ENCODE measurements at places on chromosomes 2 and 18.
A peak's percentile ranks its signal among the peaks of the same experiment; 100 is the strongest.

GRCh38 chr2:39476524-39476923, 39.4 kb upstream of the MAP4K3 start:
- no peak for DNase-seq

DNA sequence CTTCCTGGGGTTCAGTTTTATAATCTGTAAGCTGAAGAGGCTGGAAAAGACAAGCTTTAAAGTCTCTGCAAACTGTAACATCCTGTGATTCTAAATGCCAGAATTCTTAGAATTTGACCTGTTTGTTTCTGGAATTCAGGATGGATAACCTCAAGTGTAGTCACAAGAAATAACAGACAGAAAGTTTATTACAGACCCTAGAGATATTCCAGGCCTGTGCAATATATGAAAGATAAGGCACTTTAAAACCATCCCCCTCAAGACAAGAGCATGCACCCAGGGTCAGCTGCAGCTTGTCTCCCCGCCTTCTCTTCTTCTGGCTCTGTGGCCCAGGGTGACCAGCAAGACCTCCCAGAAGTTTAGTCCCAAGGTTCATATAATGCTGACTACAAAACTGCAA, 298.7 kb upstream of the ACVR2A start:
- DNase-seq = no peak

DNA sequence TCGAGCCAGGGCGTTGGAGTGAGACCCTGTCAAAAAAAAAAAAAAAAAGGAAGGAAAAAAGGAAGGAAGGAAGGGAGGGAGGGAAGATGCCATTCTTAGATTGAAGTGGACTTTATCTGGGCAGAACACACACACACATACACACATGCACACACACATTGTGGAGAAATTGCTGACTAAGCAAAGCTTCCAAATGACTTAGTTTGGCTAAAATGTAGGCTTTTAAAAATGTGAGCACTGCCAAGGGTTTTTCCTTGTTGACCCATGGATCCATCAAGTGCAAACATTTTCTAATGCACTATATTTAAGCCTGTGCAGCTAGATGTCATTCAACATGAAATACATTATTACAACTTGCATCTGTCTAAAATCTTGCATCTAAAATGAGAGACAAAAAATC, 564 bp upstream of the TTR start:
- no peak for DNase-seq

- DNase-seq = no peak
These were observed 217.7 kb downstream of the PRKCE start for GRCh38 chr2:45869165-45869501.

- DNase-seq = no peak
These were observed 259.0 kb upstream of the SALL3 start for GRCh38 chr18:78720456-78721237.

DNA sequence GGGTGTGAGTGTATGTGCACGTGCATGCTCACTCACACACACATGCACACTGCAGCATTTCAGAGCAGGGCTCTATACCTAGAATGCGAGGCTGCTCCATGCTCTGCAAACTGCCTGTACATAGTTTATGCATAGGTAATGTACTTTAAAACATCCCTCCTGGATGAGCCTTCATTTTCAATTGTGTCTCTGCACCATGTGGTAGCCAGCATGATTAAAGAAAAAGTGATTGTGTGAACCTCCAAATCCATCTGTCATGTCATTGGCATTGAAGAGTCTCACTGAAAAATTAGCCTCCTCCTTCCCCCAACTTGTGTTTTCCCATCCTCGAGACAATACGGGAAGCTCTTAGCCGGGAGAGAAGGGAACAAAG, 120.9 kb upstream of the SPATS2L start:
- no peak for DNase-seq

DNA sequence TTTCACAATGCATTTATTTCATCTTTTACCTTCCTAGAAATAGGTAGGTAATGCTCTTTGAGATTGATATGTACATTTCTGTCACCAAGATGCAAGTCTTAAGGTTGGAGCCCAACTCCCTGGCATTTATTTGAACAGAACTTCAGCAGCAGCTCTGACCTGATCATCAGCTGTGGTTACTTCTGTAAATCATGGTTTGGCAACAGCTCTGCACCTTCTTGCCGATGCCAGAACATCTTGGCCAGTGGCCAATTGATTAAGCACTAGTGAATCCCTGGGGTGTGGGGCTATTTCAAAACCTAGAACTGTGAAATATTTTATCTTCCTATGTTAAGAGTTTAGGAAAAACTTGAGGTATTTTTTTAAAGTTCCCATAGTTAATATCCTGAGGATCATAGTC, 124.8 kb upstream of the NYAP2 start:
- no peak for DNase-seq

GRCh38 chr2:226973816-226974215, 138.0 kb downstream of the RHBDD1 start:
- DNase-seq = no peak

DNA sequence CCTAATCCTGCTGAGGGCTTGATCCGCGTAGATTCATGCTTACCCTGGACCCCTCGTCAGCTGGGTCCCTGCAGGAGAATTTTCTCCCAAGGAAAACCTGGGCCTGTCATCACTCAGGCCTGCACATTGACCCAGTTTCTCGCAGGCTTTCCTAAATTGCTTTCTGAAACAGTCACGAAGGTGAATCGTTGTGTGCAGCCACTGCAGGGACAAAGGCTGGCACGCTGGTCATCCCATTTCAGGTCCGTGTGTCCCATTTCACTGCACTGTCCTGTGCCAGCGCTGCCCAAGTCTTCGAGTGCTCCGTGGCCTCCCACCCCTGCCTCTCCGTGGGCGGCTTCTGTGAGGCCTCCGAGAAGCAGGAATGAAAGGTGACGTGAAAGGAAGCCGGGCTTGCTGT, 62.8 kb upstream of the YWHAQ start:
- no peak for DNase-seq

- peak; percentile 0 for DNase-seq
These were observed 368.5 kb downstream of the LRRTM1 start for GRCh38 chr2:79935771-79936657.

DNA sequence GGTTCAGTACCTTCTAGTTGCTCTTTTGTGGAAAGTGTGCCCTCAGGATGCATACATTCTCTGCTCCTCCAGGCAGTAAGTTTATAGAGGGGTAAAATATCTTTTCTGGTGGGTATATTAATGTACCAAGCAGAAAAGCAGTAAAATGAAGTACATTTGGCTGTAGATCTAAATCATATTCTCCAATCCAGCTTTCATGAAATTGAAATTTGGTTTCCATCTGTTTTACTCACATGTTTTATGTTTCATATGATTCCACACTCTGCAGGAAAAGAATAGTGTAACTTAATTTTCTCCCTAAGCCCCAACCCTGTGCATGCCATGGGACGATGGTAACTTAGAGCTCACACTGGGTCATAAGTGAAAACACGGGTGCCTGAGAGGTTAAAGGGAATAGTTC, 172.3 kb downstream of the AKAIN1 start:
- DNase-seq = no peak

DNA sequence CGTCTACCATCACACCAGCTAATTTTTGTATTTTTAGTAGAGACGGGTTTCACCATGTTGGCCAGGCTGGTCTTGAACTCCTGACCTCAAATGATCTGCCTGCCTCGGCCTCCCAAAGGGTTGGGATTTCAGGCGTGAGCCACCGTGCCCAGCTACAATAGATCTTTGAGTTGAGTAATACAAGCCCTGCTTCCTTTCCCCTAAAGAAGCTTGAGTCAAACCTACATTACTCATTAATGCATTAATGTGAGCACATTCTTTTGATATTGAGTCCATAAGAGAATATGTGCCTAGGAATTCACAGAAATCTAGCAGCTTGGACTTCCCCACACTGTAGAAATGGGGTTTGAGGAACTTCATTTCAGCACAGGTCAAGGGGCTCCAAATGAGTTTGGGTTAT, 39.6 kb downstream of the PSMG2 start:
- no peak for DNase-seq

DNA sequence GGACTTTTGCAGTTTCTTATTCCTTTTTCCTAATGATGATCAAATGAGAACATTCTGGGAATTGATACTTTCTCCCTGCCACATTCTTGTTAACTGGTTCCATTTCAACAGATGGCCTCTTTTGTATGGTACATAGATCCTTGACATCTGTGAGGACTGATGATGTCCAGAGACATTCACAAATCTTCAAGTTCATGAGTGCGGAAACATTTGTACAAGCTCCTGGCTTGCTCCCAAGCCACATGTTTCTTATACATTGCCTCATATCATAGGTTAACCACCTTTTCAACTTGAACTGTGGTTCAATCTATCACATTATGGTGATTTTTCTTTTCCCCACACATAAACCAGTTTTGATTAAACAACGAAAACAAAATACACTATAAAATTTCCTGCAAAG, 267.3 kb downstream of the CLIP4 start:
- DNase-seq = no peak

- DNase-seq = no peak
These were observed 582 bp upstream of the RAB31 start for GRCh38 chr18:9707381-9708056.

DNA sequence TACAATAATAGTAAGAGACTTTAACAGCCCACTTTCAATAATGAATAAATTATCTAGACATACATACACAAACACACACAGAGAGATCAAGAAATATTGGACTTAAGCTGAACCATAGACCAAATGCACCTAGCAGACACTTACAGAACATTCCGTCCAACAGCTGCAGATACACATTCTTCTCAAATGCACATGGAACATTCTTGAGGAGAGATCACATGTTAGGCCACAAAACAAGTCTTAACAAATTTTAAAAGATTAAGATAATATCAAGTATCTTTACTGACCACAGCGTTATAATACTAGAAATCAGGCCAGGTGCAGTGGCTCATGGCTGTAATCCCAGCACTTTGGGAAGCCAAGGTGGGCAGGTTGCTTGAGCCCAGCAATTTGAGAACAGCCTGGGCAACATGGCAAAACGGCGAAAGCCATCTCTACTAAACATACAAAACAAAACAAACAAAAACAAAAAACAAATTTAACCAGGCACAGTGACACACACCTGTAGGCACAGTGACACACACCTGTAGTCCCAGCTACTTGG, 7.4 kb downstream of the CERKL start:
- DNase-seq = no peak

GRCh38 chr18:42069036-42069435, 114.0 kb downstream of the PIK3C3 start:
- DNase-seq = no peak

DNA sequence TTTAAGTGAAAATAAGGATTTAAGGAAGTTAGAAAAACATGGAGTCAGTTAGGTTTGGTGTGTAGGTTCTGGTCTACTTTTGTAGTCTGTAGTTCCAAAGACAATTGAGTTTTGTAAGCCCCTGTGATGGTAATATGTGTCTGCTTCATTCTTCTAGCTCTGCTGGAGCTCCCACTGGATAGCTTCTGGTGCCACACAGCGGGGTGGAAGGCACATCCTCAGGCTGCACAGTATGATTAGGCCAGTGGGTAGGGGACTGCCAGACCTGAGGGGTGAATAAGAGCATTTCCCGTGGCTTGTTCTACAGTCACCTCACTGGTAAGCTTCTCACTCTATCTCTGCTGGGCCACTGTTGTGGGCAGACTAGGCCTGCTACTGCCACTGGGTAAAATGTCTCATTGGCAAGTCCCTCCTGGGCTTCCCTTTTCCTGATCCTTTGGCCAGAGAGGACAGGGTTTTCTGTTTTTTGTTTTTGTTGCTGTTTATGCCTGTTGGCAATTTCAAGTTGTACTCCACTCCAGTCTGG, 44.5 kb downstream of the TMEM131 start:
- DNase-seq = peak; percentile 35

GRCh38 chr2:31267437-31268120, 33.6 kb downstream of the EHD3 start:
- DNase-seq = no peak

- DNase-seq = no peak
These were observed 88.4 kb upstream of the AFF3 start for GRCh38 chr2:100230754-100231153.

DNA sequence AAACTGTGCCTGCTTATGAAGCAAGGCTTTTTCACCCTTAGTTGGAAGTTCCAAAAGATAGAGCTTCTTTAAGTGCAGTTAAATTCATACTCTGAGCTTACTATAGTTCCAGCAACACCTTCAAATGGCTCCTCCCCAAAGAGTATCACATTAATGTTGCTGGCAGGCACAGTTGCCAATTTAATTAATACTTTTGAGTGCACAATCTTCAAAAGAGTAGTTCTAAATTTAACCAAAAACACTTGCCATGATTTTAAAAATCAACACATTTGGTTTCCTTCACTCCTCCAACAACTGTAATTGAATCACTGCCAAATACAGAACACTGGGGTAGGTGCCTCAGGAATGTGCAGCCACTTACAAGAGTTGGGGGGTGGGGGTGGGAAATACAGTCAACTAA, 150.6 kb upstream of the UBE2E3 start:
- no peak for DNase-seq

DNA sequence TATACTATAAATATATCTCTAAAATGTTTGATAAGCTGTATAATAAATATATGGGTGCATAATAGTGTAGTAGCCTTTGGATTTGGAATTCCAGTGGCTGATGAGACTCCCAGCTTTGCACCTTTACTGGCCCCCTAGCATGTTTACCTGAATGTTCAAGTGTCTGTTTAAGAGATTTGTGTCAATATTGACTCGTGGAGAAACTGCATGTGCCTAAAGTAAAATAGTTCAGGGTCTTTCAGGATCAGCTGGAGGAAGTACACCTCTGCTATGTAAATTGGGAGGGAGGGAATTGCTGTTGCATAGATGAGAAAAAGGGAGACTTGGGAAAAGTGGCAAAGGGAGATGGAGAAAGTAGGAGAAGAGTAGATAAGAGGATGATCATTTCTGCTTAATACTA, 23.9 kb downstream of the ME2 start:
- no peak for DNase-seq

All from stimulated activated naive CD8-positive, alpha-beta T cell treated with anti-CD3 and anti-CD28 coated beads, Interleukin-15, amount 100 ng/mL, for 72 hours (primary cell).